ENCODE measurements at places on chromosomes 7 and 10.

DNA sequence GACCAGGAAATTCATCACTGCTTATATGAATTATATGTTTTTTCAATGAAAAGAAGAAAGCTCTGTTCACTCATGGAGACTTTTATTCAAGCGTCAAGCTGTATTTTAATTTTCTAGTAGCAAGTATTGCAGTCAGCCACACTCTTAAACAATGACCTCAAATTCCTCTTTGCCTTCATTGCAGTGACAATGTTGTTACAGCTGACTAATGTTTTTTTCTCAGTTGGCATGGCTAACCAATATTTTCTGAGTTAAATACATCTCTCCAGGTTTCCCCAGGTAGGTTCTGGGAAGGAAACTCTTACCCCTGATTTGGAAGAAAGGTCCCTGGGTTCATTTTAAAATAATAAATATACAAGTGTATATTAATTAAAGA is 241.5 kb downstream of the WDR11 start:
- no peak for DNase-seq

- no peak for DNase-seq
These were observed 46.6 kb upstream of the COL1A2 start for GRCh38 chr7:94348142-94348541.

DNA sequence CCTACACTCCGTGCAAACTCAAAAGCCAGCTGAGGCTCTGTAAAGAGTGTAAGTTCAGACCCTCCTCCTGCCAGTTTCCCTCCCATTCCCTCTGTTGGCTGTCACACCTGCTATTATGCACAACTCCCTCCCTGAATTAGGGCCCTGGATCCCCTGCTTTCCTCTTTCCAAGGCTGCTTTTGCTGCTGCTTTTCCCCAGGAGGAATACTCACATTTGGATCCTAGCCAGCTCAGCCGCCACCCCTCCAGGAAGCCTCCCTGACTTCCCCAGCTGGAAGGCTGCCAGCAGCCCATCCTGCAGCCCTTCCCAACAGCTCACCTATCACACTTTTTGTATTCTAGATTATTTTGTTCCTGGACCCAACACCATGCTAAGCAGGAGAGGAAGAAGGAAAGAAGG is 40.9 kb upstream of the WDR11 start:
- DNase-seq: no peak

GRCh38 chr7:1124816-1125602 is 35.0 kb downstream of the ZFAND2A start:
- DNase-seq: no peak

DNA sequence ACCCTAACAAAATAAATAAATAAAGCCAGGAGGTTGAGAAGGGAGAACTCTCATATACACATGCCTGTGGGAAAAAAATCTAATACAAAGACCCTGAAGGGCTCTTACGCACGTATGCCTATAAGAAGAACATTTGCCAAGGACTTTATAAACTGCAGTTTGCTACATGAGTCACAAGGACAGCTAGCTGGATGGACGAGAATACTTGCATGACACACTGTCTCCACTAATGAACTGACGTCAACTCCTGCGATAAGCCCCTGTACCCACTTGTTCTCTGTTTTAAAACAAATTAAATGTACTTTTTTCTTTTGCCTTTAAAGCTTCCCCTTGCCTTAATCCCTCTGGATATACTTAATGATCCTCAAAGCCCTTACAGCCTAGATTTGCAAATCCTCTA is 374.6 kb upstream of the GHITM start:
- no peak for DNase-seq

GRCh38 chr10:1532636-1533035 is 204.7 kb downstream of the ADARB2 start:
- no peak for DNase-seq

- DNase-seq: peak; percentile 72
These were observed 977 bp upstream of the SFR1 start for GRCh38 chr10:104120903-104121484.

DNA sequence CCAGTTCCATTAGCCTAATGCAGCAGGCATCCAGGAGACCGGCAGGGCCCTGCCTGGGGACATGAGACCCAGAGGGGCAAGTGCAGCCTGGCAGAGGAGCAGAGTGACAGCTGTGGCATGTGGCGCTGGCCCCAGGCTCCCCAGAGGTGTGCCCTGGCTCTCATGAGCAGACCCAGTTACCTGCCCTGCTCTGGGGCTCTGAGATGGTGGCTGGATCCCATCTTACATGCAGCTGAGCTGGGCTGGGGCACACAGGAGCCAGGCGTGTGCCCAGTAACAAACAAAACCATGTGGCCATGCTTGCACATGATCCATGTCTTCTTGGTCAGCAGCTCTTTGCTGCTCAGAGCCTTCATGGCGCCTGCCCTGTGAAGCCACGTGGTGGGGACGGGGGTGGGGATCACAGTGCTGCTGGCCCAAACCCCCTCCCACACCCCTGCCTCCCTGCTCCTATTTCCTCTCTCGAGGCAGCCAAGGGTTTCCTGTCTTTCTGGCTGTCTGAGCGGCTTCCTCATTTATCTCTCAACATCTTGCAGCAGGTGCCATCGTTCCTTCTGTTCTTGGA is 40.3 kb upstream of the GTF2I start:
- no peak for DNase-seq

GRCh38 chr10:78916227-78916626 is 152.5 kb upstream of the ZMIZ1 start:
- no peak for DNase-seq

- DNase-seq: peak; percentile 27
These were observed 71.5 kb upstream of the ADO start for GRCh38 chr10:62732841-62733653.

- DNase-seq: no peak
These were observed 322.1 kb upstream of the RNF32 start for GRCh38 chr7:156318426-156318825.

DNA sequence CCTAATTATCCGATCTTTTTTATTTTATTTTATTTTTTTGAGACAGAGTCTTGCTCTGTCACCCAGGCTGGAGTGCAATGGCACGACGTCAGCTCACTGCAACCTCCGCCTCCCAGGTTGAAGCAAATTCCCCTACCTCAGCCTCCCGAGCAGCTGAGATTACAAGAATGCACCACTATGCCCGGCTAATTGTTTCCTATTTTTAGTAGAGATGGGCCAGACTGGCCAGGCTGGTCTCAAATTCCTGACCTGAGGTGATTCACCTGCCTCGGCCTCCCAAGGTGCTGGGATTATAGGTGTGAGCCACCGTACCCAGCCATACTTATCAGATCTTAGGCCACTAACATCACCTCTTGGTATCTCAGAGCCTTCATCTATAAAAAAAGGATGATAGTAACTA is 4.9 kb downstream of the SLC25A13 start:
- DNase-seq: no peak

DNA sequence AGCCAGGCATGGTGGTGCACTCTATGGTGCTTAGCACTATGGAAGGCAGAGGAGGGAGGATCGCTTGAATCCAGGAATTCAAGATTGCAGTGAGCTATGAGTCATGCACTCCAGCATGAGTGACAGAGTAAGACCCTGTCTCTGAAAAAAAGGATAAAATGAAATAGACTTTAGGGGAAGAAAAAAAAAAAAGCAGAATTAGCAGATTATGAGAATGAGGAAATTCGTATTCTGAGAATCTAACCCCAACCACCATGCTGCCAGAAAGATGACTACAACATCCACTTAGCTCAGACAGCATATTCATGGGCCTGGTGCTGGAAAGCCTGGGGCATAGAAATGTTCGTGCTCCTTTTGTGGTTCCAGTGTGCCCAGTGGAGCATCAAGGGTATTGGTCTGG is 63.3 kb downstream of the TMEM26 start:
- DNase-seq: no peak

DNA sequence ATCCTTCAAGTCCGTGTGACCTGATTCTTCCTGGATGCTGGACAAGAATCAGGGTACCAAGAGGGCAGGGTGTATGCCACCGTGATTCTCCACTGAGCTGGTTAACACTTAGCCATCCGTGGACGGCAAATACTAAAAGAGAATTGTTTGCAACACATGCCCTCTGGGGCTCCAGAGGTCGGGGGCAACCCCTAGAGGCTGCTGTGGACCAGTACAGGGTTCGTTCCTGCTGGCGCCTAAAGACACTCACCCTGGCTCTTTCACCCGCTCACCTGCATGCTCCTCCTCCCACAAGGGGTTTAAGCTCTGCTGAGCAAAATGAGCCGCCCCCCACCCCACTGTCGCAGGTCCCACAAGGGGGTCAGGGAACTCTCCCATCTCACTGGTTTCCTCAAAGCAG is 148.7 kb upstream of the ITGB1 start:
- no peak for DNase-seq

DNA sequence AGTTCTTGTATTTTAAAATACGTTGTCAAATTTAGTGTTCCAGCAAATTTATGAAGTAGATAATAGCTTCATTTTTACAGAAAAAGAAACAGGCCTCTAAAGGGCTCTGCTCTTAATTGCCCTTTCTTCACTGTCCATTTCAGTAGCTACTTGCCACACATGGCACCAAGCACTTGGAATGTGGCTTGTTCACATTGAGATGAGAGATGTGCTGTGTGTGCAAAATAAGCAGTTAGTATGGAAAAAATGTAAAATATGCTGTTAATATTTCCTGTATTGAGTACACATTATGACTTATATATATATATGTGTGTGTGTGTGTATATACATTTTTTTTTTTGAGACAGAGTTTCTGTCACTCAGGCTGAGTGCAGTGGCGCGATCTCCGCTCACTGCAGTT is 19.5 kb downstream of the RBM33 start:
- no peak for DNase-seq

DNA sequence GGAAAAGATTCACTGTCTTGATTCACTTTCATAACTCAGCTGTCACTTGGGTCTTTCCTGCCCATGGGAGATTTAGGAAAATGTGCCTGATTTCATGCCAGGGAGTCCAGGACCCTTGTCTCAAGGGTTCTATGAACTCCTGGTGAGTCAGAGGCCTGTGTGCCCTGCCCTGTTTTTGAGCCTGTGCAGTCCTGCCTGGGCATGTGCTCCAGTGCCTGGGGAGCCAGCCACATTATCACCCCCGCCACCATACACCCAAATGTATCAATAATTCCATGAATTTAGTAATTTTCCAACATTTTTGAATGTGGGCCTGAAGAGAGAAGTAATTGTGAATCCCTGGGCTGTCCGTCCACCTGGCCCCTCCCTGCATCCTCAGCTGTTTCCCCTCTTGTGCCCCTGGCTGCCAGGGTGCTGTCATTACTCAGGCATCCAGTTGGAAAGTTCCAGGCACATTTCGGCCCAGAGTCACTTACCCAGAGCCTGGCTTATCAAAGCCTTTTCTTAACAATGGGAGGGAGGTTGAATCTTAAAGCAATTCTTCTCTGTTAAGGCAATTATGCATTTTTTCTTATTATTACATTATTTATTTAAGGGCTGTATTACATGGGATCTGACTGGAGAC is 287.8 kb upstream of the CDC14C start:
- DNase-seq: no peak

DNA sequence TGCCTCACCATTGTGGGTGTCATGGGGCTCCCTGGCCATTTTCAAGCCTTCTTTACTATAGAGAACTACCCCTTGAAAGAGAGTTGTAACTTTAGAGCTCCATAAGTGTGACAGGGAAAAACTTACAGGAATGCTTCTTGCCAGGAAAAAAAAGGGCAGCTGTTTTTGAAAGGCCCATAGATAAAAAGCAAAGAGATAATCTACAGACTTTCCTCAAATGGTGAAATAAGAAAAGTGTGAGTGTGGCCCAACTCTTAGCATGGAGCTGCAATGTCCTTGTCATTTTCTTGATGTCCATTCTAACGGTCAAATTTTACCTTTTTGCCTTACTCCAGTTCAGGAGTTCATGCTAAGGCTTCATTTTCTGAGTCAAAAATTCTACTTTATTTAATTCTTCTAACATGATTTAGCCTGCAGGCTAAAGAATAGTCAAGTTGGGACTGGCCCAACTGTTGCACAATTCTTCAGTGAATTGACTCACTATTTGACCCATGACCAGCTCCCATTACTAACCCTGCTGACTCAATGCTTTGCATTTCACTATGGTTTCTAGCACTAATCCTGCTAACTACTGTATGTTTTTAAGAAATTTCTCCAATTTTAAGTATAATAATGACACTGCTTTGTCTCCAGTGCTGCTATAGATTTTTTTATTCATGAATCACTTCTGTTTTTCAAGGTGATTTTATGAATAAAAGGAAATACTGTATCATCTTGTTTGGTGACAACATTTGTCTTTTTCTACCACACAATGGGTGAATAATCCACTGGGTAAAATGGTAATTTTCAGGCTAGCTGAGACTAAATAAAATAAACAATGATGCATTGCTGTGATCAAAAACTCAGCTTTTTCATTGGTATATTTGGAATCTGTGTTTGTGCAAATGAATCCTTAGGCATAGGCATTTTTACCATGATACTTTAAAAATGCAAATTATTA is 41.4 kb upstream of the SGCE start:
- DNase-seq: no peak

- DNase-seq: no peak
These were observed 1.8 kb upstream of the IGF2BP3 start for GRCh38 chr7:23472046-23472445.

GRCh38 chr10:45001381-45002148 is 842 bp downstream of the ZNF22 start:
- DNase-seq: no peak

DNA sequence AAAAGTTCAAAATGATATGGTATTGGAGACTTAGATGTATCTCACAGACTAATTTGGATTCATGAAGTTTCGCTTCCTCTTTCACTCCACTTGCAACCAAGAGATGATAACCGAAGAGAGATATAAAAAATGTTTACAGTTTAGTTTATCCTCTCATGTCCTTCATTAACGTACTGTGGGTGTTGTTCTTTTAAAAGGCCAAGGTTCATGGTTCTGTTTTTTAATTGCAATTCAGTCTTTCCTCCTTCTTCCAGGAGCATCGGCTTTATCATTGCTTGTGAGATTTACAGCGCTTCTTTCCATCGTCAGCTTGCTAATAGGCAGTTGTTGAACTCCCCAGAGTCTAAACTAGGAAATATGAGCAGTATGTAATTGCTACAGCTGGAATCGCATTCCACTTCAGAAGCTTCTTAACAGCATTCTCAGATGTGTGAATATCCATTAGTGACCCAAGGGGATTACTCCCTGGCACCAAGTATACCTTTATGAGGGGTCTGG is 75.9 kb upstream of the HGF start:
- no peak for DNase-seq
